ENCODE measurements at places on chromosomes 7 and 10. TPM values are rescaled to one million over a fixed set of nuclear protein-coding genes. Genes with fewer than 3 reads are reported as not detected.

Gene KLHL7
- total RNA-seq: 44.2 TPM

Gene MKI67
- total RNA-seq: 10.7 TPM

Gene FGL2
- under 0.01 TPM for total RNA-seq

Gene TMEM184A
- total RNA-seq: not detected

Gene DDC
- not detected for total RNA-seq

Gene MRLN
- total RNA-seq: not detected

Gene ZNF488
- not detected for total RNA-seq

Gene TEX36
- not detected for total RNA-seq

Gene AKR1C8
- total RNA-seq: not detected

Gene PHYHIPL
- not detected for total RNA-seq

Gene RSPH10B2
- not detected for total RNA-seq

Gene C10orf62
- total RNA-seq: not detected

Gene FAM25C
- not detected for total RNA-seq

Gene OR9A2
- total RNA-seq: not detected

Gene SPDYE2
- total RNA-seq: not detected

Gene TRIM73
- 0.32 TPM for total RNA-seq

Gene PPP1R3A
- total RNA-seq: not detected

Gene CDC14C
- not detected for total RNA-seq

Gene CNPY1
- not detected for total RNA-seq

Gene RBP4
- total RNA-seq: not detected

Gene TMEM254
- 3.6 TPM for total RNA-seq

Gene CSGALNACT2
- total RNA-seq: 12.0 TPM

Gene PTN
- 0.91 TPM for total RNA-seq

Gene SKIDA1
- total RNA-seq: 0.46 TPM

Gene RBP3
- total RNA-seq: not detected

Gene TOMM7
- 71.0 TPM for total RNA-seq

Gene IL2RA
- total RNA-seq: not detected

Gene RELN
- total RNA-seq: 1.6 TPM

Gene GJD4
- total RNA-seq: not detected

Gene FBXL15
- total RNA-seq: 10.7 TPM

Gene HOXA9
- total RNA-seq: 28.9 TPM

Gene WDFY4
- 3.2 TPM for total RNA-seq

Gene GLI3
- 3.9 TPM for total RNA-seq

Gene CFAP58
- 0.65 TPM for total RNA-seq

Gene ZNF727
- not detected for total RNA-seq

Gene OPALIN
- not detected for total RNA-seq

Gene GIMAP8
- total RNA-seq: 104 TPM

Gene LIPM
- not detected for total RNA-seq

Gene DPP6
- total RNA-seq: not detected

Gene ITIH2
- not detected for total RNA-seq

Gene OR13A1
- total RNA-seq: not detected

Gene PIK3AP1
- 0.32 TPM for total RNA-seq

Gene EBLN1
- not detected for total RNA-seq

Gene SFTPA1
- total RNA-seq: not detected

Gene DRGX
- total RNA-seq: not detected

Gene CASD1
- total RNA-seq: 22.6 TPM

Data from epithelial cell of umbilical artery (primary cell).